ENCODE measurements at places on chromosomes 12 and 14.

- DNase-seq, result no peak
Measured at GRCh38 chr12:46154221-46154985, 114.4 kb downstream of the SLC38A1 start.

DNA sequence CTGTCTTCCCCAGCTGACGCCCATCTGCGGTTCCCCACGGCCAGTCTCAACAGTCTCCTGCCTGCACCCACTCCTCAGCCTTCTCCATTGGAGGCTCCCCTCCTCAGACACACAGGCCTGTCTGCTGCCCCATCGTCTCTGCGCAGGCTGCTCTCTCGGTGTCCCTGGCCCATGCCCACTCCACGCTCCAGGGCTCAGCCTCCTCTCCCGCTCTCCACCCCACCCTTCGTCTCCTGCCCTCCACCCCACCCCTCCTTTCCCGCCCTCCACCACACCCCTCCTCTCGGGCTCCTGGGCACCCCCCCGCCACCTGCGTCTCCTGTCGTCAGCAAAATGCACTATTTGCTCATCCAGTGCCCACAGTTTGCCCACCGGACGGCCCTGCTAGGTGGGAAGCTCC, 119.6 kb upstream of the DIO3 start:
- DNase-seq, result no peak

- no peak for DNase-seq
Measured at GRCh38 chr14:93073910-93074769, 41.6 kb downstream of the ITPK1 start.

DNA sequence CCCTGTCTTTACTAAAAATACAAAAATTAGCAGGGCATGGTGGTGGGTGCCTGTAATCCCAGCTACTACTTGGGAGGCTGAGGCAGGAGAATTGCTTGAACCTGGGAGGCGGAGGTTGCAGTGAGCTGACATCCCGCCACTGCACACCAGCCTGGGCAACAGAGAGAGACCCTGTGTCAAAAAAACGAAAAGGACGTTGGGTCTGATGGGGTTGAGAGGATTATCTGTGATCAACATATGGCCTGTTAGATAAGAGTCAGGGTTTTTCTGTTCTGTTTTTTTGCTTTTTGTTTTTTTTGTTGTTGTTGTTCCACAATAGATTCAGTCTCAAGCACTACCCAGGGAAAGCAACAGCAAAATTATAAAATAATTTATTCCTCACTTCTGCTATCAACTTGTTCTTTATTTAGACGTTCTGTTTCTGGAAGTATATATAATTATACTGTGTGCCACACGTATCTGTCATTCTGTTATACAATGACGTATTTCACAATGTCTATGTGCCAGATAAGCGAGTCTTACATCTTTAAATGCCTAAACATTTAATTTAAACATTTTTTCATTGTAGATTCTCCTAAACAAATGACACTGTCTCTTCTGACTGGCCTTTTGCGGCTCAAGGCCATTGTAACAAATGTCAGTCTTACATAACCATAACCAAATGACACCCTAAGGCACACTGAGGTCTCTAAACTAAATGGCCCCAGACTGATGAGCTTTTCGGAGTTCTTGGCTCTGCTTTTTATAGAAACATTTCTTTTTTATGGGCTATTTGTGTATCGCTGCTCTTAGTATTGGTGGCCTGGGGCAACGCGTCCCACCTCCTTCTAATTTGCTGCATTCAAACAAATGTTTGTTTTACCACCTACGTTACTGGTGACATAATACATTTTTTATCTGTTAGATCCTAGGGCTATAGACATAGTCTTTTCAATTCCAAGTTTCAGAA, 7.2 kb upstream of the P2RX4 start:
- no peak for DNase-seq

- no peak for DNase-seq
Measured at GRCh38 chr12:27667540-27667939, 28.7 kb upstream of the REP15 start.

DNA sequence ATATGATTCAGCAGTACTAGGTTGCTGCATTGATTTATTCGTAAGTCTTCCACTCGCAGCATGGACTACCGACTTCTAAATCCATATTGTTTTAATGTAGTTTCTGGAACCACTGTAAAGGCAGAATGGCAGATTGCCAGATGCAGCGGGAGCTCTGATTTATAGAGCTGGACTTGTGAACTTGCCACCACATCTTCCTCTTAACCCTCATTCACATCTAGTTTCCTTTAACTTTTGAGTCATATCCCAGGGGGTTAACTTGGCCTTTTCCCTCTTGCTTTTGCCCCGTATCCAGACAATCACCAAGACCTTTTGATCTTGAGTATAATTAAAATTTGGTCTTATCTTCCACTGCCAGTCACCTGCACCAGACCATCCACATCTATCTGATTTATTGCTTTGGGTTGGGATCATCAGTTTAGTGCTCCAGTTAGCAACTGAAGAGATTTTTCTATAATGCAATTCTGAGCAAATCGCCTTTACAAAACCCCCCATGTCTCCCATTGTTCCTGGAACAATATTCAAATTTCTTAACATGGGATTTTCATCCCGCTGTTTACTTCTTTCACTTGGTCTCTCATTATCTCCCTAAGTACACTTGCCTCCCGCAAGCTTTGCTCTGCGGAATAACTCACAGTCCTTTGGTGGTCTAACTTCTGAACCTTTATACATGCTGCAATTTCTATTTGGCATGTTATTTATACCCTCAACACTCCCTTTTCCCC, 130.5 kb downstream of the ACSS3 start:
- no peak for DNase-seq

DNA sequence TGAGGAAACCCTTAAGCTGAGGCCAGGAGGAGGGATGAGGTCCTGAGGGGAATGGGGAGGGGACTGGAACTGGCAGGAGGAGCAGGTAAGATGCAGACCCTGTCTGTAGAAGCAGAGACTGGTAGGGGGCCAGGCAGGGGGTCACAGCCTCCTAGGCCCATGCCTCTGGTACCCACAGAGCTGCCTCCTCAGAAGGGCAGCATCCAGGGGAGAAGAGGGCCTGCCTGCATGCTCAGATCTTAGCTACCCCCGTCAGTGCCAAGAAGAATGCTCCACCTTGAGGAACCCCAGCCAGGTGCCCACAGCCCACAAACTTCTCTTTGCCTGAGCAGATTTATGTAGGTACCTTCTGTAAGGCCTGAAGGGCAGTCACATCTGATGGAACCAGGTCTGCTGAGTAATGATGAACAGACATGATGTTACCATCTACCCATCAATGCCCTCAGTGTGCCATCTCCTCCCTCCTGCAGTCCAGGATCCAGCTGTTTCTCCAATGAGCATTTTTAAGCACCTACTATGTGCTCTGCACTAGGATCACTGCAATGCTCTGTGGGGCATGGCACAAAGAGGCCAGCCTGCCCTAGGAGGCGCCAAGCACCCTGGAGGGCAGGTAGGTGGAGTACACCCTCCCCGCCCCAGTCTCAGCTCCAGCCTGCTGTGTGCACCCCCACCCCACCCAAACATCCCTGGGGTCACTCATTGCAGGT, 24.8 kb upstream of the ZFP36L1 start:
- no peak for DNase-seq

- DNase-seq, result peak; percentile 72
Measured at GRCh38 chr12:630656-631632, 32.3 kb downstream of the NINJ2 start.

GRCh38 chr14:94381149-94382030, 7.0 kb downstream of the SERPINA1 start:
- no peak for DNase-seq

DNA sequence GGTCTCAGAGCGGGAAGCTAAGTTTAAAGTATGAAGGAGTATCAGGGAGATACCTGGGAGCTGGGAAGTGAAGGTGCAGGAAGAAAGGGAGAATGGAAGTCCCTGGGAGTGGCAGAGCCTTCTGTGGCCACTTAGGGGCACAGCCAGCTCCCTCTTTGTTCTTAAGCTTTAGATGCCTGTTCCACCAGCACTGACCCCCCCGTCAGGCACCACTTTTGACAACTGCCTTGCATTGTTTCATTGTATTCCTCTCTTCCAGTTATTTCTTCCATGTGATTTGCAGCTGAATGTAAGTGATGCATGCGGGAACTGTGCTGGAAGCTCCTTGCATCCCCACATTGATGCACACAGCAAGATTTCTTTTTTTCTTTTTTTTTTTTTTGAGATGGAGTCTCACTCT, 2.6 kb downstream of the GALNT16 start:
- DNase-seq, result no peak

GRCh38 chr12:129481921-129482320, 421.9 kb downstream of the TMEM132D start:
- DNase-seq, result no peak

DNA sequence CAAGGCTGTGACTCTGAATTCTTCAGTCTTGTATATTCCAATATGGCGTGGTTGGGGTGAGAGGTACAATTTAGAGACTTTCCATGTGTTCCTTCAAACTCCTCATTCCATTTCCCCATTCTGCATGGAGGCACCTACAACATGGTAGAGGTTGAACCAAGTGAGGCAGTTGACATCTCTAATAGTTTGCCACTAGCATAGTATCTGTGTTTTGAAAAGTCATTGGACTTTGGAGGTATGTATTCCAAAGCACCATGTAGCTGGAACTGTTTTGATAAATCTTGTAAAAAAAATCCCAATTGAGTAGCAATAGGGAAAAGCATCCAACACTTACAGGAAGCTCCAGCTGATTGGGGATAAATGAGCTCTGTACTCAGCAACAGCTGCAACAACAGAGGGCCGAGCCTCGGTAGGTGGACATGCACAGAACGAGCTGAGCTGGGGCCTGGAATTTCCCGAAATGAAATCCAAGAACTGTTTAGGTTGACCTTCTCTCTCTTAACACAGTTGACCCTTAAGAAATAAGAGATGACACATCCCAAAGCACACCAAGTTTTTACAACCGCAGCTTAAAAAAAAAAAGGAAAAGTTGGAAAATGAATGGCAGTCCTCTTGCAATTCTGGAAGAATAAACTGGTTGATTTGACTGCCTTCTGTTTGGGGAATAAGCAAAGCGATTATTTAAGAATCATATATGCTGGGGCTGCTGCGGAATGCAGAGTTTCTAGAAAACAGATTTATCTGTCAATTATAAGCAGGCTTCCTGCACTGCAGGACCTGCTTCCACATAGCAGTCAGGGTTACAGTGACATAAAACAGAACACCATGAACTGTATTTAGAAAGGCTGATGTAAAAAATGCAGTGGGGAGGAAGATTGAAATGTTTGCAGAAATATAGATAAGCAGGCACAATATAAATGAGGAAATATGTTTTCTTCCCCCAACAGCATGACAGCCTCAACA, 194.6 kb upstream of the KRR1 start:
- DNase-seq, result no peak

- no peak for DNase-seq
Measured at GRCh38 chr12:104166465-104166864, 28.5 kb upstream of the NFYB start.

GRCh38 chr14:88437658-88438057, 52.2 kb downstream of the SPATA7 start:
- no peak for DNase-seq

DNA sequence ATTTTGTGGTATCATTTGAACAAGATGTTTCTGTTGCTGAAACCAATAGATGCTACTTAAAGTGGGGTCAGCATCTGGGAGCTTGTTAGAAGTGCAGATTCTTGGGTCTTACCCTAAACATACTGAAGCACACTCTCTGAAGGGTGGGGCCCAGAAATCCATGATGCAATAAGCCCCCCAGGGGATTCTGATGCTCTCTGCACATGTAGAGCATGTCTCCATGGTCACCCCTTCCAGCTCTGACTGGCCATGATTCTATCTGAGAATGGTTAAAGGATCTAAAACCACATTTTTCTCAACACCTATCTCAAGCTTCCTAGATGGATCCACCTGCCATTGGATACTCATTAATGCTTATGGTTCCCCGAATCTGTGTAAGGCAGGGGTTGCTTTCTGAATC, 20.4 kb downstream of the JDP2 start:
- no peak for DNase-seq

- DNase-seq, result no peak
Measured at GRCh38 chr12:57793920-57794319, 11.3 kb downstream of the TSFM start.

- no peak for DNase-seq
Measured at GRCh38 chr12:26872625-26873024, 39.6 kb upstream of the ITPR2 start.

GRCh38 chr12:7512553-7512952, 9.0 kb upstream of the CD163 start:
- DNase-seq, result no peak

DNA sequence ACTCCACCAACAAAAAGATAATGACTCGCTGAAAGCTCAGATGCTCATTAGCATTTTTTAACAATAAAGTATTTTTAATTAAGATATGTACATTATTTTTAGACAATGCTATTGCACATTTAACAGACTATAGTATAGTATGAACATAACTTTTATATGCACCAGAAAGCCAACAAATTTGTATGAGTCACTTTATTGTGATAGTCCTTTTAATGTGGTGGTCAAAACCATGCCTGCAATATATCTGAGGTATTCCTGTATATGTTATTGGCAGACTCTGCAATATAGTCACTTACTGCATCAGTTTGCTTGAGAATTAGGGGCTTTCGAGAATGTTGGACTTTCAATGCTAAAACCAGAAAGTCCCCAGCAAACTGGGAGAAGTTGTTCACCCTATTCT, 51.7 kb upstream of the CCDC196 start:
- no peak for DNase-seq

DNA sequence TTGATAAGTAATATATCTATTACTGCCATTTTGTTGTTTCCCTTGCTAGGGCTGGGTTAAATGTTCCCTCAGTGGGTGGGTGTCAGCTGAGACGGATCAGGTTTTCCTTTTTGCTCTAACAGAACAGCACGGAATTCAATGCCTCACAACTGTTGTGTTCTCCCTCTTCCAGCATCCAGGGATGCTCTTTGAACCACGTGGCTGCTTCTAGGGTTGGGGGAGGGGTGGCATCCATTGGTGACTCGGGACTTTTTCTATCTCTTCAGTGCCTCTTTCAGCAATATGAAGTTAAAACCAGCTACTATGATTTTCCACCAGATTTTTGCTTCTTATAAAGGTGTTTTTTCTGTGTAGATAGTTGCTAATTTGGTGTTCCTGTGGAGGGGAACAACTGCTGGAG, 884.9 kb upstream of the FOXG1 start:
- DNase-seq, result no peak

DNA sequence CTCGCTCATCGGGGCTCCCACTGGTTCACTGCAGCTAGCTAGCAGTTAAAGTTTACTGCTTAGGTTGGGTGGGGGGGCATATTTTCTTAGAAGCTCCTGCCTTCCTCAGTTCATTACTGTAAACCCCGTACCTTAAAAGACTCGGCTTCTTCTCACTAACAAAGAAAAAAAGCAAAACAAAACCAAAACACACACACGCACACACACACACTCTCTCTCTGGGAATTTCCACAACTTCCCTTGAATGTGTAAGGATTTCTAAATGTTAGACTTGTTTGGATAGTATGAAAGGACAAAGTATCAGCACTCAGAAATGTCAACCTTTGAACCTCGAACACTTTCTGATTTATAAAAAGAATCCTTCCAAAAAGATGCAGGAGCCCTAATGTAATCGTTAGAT, 927 bp downstream of the PTHLH start:
- DNase-seq, result no peak

- no peak for DNase-seq
Measured at GRCh38 chr14:61281186-61281947, at the start of gene TMEM30B. Gene TMEM30B, minus strand, starts transcription at chr14:61281338. Its CDS starts 191 bp downstream, at chr14:61281147.

All from activated T-cell treated with anti-CD3 and anti-CD28 coated beads for 48 hours (primary cell).